ENCODE measurements at places on chromosomes 4 and X.

DNA sequence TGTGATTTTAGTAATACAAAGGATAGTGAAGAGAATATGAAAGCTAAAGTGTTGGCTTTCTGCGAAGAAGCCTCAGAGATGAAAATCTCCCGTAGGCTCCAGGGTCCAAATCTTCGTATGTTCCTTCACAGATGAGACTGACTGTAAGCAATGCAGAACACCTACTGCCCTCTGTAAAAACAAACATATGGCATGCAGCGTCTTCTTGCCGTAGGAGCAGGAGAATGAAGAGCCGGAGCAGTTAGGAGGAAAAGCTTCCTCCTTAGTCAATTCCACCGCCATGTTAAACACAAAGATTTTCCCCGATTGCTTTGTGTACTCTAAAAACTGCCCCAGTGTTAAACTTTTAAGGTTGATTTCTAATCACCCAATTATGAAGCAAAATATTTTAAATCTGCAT lies 22.5 kb downstream of the RWDD4 start:
- peaks cover 8% of the 10 kb centered on the region for H3K36me3 ChIP-seq
- no peak overlapping the region for H3K27ac ChIP-seq
- H3K4me1 ChIP-seq = peaks cover 5% of the 10 kb centered on the region
- no peaks in the 10 kb centered on the region for H3K27me3 ChIP-seq
- DNase-seq = no peak

DNA sequence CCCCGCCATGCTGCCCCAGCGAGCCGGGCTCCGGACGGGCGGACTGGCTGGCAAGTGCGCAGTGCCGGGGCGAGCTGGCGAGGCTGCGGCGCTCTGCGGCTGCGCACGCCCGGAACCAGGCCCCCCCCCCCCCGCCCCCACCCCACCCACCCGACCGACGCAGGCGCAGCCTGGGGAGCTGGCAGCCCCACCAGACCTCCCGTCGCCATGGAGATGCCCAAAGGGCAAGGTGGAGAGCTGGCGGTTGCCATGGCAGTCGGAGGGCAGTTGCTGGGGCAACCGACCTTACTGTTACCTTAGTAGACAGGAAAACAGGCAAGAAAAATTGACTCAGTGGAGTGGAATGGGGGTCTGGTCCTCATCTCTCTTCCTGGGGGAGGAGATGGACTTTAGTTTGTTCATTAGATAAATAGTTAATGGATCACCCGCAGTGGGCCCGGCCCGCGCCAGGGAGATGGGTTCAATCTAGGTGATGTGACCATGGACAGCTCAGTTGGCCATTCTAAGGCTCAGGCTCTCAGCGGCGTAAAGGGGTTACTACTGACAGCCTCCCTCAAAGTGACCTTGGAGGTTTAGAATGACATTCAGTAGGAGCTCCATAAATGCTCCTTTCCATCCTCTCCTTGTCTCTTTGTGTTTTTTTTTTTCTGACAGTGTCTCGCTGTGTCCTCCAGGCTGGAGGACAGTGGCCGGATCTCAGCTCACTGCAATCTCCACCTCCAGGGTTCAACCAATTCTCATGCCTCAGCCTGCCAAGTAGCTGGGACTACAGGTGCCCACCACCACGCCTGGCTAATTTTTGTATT lies at the start of gene PCSK1N:
TSS of gene PCSK1N (minus strand) at position 87 of the 806 bp plus-strand sequence. CDS start at position 9, 78 bp downstream.
- DNase-seq = no peak
- peak within 1 kb of the TSS; percentile 69 for H3K4me3 ChIP-seq
- no peaks in the 10 kb centered on the region for H3K36me3 ChIP-seq
- H3K27me3 ChIP-seq = peaks cover 44% of the 10 kb centered on the region
- H3K4me1 ChIP-seq = peaks cover 6% of the 10 kb centered on the region
- H3K27ac ChIP-seq = no peak within 1 kb of the TSS

- no peak overlapping the region for H3K27ac ChIP-seq
- no peaks in the 10 kb centered on the region for H3K27me3 ChIP-seq
- H3K4me3 ChIP-seq = no peak overlapping the region
- H3K4me1 ChIP-seq = no peaks in the 10 kb centered on the region
Measured at GRCh38 chr4:144799486-144799885, 153.5 kb downstream of the HHIP start.

DNA sequence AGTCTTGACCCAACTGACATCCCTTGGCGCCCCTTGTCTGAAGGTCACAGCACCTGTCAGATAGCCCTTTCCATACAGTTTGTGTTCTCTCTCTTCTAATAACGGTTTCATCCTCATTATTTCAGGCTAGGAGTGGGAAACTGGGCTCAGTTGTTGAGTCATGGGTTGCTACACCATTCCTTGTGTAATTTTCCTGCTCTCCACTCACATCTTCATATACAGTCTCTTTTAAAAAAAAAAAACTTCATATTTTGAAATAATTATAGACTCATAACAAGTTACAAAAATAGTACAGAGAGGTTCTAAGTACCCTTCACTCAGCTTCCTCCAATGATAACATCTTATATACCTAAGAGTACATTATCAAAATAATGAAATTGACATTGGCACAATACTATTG lies 60.2 kb upstream of the GRPR start:
- no peaks in the 10 kb centered on the region for H3K36me3 ChIP-seq
- H3K27me3 ChIP-seq = no peaks in the 10 kb centered on the region
- H3K4me1 ChIP-seq = no peaks in the 10 kb centered on the region
- no peak for DNase-seq
- H3K27ac ChIP-seq = no peak overlapping the region

DNA sequence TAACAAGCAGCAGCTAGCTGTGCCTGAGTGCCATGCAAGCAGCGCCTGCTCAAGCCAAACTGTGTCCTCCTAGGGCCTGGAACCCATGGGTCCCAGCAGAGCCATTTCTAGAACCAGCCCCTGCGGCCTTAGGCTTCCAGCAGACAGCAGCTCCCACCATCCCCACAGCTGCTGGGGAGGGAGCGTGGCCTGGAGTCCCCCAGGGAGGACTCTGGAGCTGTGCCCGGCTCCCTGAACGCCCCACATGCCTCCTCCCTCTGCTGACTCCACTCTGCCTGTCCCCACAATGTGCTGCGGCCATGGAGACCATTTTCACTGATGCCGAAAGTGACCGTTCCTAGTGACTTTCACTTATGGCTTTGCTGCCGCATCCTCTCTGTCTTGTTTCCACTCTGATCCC lies 45.9 kb downstream of the GAK start:
- no peak overlapping the region for H3K4me3 ChIP-seq
- no peak overlapping the region for H3K27ac ChIP-seq
- no peak for DNase-seq
- H3K4me1 ChIP-seq = no peaks in the 10 kb centered on the region
- H3K27me3 ChIP-seq = no peaks in the 10 kb centered on the region

DNA sequence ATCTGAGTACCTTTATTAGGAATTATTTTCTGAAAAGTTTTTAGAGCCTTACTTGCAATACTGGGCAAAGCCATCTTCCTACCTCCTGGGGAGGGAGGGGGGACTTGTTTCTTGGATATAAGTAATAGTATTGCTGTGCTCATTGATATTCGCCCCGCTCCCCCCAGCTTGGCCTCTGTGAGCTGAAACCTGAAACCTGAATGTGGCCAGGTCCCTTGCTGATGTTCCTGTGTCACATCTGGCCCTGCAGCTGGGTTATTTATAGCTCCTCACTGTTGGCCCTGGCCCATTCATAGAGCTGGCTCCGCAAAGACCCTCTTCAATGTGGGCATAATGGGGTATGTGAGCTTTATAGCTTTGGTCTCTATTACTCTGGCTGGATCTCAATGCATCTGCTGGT lies 59.5 kb downstream of the FRMPD3 start:
- H3K36me3 ChIP-seq = no peaks in the 10 kb centered on the region
- no peak overlapping the region for H3K27ac ChIP-seq

DNA sequence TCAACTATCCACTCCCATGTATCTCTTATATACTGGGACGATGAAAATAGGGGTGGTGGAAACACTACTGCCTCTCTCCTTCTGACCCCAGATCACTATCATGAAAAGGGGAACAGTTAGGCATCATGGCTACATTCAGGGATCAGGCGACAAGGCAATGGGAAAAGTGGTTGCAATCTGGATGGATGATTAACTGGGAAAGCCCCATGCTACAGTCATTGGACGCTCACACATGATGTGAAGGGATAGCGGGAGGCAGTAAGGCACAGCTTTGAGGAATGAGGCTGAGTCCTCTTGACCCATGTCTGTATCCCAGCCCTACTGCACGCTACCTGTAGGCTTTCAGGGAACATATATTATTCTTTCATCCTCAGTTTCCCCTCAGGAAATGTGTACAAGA lies 10.2 kb downstream of the GASK1B start:
- no peak for DNase-seq
- no peaks in the 10 kb centered on the region for H3K27me3 ChIP-seq
- no peaks in the 10 kb centered on the region for H3K4me1 ChIP-seq
- no peak overlapping the region for H3K4me3 ChIP-seq
- H3K36me3 ChIP-seq = no peaks in the 10 kb centered on the region

Measured in neuronal stem cell (in vitro differentiated cells).